CD4-positive, alpha-beta T cell treated with Interleukin-6 at 100 ng/mL for 8 hours (primary cell): ENCODE measurements at places on chromosomes 3 and 15.

GRCh38 chr3:127212231-127212630 is 19.3 kb downstream of the PRR23E start:
- DNase-seq = no peak

DNA sequence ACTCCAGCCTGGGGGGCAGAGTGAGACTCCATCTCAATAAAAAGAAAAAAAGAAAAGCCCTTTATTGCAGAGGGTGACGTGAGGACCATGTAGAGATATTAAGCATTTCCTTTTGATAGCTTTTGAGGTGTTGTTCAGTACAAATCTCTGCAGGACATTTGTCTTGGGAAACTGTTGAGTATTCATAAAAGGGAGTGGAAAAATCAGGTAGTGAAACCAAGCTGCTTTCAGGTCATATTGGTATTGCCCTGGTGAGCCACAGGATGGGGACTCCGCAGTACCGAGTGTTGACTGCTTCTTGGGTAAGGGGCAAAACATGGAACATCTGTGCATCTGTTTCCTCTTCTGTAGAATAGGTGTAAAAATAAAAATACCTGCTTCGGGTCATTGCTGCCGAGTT is 9.9 kb downstream of the ITPR1 start:
- DNase-seq = no peak

- DNase-seq = no peak
Measured at GRCh38 chr3:69938061-69938460, 61.5 kb upstream of the SAMMSON start.

- no peak for DNase-seq
Measured at GRCh38 chr3:132573797-132574211, 23.3 kb upstream of the ACKR4 start.

DNA sequence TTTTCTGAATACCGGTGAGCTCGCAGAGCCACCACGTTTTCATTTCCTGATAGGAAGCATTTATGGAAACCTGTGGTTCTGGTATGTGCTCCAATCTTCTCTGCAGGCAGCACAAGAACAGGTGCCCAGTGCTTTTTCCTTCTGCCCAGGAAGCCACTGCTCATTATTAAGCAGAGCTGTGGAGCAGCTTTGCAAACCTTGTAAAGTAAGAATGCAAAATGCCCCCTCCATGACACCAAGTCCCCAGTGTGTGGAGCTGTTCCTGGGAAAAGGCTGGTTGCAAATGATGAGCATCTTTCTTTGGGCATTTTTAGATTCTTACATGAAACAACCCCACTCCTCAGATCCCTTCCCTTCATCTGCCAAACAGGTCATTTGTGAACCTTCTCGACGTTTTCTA is 65.7 kb upstream of the MRPL3 start:
- no peak for DNase-seq

- no peak for DNase-seq
Measured at GRCh38 chr3:107543666-107544065, 20.9 kb downstream of the BBX start.
